ENCODE measurements at places on chromosomes 11 and 22.

DNA sequence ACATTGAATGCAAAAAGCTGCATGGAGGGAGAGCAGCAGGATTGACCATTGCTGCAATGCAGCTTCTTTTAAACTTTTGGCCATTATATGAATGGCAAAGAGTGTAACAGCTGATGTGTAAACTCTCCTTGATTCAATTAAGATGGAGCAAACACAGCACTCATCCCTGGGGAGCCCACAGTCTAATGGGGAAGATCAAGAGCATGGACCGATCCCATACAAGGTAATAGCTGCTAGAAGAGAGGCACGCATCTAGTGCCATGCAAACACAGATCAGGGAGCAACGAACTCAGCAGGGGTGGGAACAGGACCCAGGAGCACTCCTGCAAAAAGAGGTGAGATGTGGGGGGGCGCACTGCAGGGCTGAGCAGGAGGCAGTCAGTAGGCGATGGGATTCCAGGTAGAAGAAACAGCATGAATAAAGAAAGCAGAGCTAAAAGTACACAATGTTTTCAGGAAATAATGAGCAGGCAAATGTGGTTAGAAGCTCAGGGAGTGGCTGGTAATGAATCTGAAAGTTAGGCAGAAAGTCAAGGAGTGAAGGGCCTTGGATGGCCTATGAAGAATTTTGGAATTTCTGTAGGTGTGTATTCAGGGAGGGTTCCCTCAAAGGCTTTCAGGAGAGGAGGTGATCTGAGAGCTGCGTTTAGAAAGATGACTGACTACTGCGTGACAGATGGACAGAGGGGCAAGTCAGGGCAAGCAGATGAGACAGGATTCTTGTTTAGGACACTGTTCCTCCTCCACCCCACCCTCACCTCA is 17.2 kb upstream of the BMAL1 start:
- H3K27me3 ChIP-seq: no peaks in the 10 kb centered on the region
- no peak overlapping the region for H3K27ac ChIP-seq
- no peak overlapping the region for H3K4me3 ChIP-seq

DNA sequence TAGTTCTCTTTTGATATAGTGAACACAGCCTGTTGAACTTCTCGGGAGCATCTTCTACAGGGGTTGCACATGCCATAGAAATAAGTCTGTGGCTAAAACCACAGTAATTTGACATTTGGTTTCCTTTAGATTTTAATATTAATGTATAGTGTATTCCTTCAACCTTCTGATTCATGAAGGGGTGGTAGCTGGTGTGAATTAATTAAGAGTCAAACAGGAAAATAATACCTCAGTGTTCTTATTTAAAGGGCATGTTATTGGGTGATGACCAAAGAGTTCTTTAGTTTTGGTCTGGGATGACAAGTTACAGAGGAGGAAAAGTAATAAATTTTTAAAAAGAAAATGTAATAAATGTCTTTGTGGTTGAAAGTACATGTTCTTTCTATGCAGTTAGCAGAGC is 86.8 kb downstream of the PDHX start:
- H3K27me3 ChIP-seq: peaks cover 1% of the 10 kb centered on the region
- no peaks in the 10 kb centered on the region for H3K36me3 ChIP-seq
- DNase-seq: no peak
- peaks cover 16% of the 10 kb centered on the region for H3K4me1 ChIP-seq
- H3K4me3 ChIP-seq: no peak overlapping the region

DNA sequence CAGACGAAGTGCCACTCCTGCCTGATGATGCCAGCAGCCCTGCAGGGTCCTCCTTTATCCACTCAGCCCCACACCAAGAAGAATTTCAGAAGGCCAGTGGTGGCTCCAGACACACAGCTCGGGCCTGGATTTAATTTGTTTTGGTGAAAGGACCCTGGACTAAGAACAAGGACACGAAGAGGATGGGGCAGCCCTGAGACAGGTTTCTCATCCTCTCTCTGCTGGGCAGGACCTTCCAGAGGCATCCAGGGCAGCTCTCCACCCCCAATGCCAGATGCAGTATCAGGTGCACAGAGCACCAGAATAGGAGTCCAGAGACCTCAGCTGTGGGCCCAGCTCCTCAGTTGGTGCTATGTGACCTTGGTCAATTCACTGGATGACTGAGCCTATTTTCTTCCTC is 72.0 kb downstream of the TRIM29 start:
- H3K36me3 ChIP-seq: no peaks in the 10 kb centered on the region
- H3K27ac ChIP-seq: no peak overlapping the region
- no peak for DNase-seq

- H3K36me3 ChIP-seq: no peaks in the 10 kb centered on the region
- no peaks in the 10 kb centered on the region for H3K27me3 ChIP-seq
- no peak overlapping the region for H3K27ac ChIP-seq
- H3K4me3 ChIP-seq: no peak overlapping the region
These were observed 232.5 kb downstream of the RAB38 start for GRCh38 chr11:87942786-87943185.

DNA sequence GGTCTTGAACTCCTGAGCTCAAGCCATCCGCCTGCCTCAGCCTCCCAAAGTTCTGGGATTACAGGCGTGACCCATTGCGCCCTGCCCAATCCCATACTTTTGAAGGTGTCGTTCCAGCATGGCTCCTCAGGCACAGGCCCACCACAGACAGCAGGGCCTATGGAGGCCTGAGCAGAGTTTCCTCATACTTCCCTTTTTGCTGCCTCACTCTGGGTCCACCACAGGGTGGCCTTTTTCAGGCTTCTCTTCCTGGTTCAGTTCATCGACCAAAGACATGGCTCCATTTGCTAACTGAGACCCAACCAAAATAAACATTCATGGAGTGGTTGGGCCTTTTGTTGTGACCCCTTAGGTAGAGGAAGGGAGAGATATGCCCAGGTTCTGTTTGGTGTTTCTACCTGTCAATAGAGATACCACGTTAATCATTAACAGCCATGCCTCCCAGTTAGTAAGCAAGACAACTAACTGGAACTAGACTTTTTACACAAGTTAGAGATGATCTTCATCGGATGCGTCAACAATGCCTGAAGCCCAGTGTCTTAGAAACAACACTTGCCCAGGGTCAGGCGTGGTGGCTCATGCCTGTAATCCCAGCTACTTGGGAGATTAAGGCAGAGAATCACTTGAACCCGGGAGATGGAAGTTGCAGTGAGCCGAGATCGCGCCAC is 35.1 kb downstream of the TRIOBP start:
- no peak for DNase-seq
- no peak overlapping the region for H3K4me3 ChIP-seq
- H3K27ac ChIP-seq: no peak overlapping the region

- DNase-seq: no peak
- peaks cover 1% of the 10 kb centered on the region for H3K27me3 ChIP-seq
- no peak overlapping the region for H3K4me3 ChIP-seq
- H3K4me1 ChIP-seq: peaks cover 4% of the 10 kb centered on the region
- peaks cover 8% of the 10 kb centered on the region for H3K36me3 ChIP-seq
- H3K27ac ChIP-seq: no peak overlapping the region
These were observed 18.4 kb downstream of the ARHGAP42 start for GRCh38 chr11:100705447-100705846.

DNA sequence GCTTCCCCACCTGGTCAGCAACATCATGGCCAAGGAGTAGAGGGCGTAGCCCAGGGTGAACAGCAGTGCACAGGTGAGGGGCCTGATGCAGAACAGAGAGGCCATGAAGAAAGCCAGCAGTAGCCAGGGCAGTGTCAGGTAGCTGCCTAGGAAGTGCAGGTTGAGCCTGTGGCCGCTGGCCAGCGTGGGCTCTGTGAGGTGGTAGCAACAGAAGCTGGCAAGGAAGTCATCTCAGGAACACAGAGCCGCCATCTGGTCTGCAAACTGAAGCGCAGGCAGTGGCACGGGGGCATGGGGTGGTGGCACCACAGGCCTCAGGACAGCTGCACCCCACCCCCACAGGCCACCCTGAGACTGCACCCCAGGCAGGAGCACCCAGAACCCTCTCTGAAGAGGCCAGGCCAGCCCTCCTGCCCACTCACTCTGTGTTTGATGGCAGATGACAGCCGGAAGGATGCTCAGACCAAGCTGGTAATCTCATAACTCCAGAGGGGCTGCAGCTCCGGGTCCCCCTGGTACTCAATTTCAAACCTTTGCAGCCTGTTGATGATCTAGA is 95.3 kb downstream of the MED15 start:
- no peaks in the 10 kb centered on the region for H3K36me3 ChIP-seq
- no peak for DNase-seq
- H3K27me3 ChIP-seq: peaks cover 4% of the 10 kb centered on the region

DNA sequence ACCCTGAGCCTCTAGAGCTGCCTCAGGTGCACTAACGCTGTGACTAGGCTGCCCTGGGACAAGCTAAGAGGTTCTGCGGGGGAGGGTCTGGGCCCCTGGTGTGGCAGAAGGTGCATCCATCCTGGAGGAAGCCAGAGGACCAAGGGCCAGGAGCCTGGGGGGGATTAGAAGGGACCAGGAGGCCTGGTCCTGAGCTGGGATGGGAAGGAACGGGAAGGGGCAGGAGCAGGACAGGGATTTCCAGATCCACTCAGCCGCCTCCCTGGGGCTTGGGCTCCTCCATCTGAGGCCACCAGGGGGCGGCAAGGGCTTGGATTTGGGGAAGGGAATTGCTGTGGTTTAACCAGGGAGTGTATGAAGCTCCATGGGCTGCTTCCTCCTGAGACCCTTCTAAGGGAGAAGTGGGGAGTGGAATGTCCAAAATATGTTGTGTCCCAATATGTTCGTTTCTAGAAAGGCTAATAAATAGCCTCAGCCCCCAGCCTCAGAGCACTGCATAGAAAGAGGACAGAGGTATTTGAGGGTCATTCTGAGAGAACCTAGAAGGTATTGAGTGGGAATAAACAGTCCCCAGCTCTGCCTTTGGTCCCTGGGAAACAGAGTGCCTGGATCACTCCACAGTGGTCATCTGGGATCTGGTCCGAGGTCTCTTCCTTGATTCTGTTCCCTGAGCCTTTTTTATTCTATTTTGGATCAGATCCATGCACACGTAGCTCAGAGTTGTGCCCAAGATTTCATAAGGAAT is 17.4 kb upstream of the PRAME start:
- peaks cover 8% of the 10 kb centered on the region for H3K27me3 ChIP-seq
- H3K4me1 ChIP-seq: no peaks in the 10 kb centered on the region
- H3K36me3 ChIP-seq: no peaks in the 10 kb centered on the region
- no peak overlapping the region for H3K27ac ChIP-seq

GRCh38 chr11:2883979-2884815 is 1.4 kb downstream of the CDKN1C start:
- H3K36me3 ChIP-seq: no peaks in the 10 kb centered on the region
- peaks cover 22% of the 10 kb centered on the region for H3K4me1 ChIP-seq
- no peak for DNase-seq
- no peak overlapping the region for H3K4me3 ChIP-seq
- no peak overlapping the region for H3K27ac ChIP-seq
- H3K27me3 ChIP-seq: peaks cover 7% of the 10 kb centered on the region

DNA sequence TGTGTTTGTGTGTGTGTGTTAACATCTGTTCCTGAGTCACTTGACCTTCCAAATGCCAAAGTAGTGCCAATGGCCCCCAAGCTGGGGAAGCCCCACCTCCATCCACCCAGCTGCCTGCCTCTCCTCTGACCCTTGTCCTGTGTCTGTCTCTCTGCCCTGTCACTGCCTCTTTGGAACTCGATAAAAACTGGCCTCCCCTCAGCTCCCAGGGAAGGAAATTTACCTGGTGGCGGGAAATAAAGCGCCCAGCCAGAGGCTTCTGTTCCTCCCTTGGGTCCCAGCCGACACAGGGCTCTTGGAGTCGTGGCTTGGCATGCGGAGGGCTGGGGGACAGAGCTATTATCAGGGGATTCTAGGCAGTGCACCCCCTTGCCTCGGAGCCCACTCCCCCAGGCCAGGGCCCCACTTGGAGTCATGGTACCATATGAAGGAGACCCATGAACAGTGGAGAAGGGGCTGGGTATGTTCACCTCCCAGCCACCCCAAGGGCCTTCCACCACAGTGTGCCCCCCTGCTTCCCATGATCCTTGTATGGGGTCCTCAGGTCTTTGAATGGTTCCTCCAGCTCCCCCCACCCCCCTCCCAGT is 6.2 kb downstream of the KCNC1 start:
- H3K4me1 ChIP-seq: no peaks in the 10 kb centered on the region
- no peak overlapping the region for H3K4me3 ChIP-seq
- no peak for DNase-seq
- no peaks in the 10 kb centered on the region for H3K36me3 ChIP-seq

DNA sequence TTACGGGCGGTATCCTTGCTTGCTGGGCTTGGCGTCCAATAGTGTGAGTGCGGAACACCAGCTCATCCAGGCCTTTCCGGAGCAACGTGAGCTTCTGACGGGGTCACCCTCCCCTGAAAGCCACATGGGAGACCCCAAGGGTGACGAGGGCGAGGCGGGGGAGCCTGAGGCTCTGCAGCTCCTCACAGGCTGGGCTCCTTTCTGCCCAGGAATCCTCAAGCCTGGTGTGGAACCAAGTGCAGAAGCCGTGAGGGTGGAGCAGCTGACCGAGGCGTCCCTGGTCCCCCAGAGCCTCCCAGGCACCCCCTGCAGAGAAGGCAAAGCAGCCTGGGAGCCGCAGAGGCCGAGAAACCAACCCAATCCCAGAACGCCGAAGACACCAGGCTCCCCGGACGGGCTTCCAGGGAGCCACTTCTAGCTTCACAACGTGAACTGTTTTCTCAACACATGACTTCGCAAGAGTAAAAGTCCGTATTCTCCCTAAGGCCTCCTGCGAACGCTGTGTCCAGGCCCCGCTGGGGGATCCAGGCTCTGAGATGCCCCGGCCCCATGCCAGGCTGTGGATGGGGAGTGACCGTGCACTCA is 530.3 kb downstream of the BRD1 start:
- no peaks in the 10 kb centered on the region for H3K36me3 ChIP-seq
- no peaks in the 10 kb centered on the region for H3K4me1 ChIP-seq
- peaks cover 9% of the 10 kb centered on the region for H3K27me3 ChIP-seq
- H3K4me3 ChIP-seq: no peak overlapping the region
- H3K27ac ChIP-seq: no peak overlapping the region

DNA sequence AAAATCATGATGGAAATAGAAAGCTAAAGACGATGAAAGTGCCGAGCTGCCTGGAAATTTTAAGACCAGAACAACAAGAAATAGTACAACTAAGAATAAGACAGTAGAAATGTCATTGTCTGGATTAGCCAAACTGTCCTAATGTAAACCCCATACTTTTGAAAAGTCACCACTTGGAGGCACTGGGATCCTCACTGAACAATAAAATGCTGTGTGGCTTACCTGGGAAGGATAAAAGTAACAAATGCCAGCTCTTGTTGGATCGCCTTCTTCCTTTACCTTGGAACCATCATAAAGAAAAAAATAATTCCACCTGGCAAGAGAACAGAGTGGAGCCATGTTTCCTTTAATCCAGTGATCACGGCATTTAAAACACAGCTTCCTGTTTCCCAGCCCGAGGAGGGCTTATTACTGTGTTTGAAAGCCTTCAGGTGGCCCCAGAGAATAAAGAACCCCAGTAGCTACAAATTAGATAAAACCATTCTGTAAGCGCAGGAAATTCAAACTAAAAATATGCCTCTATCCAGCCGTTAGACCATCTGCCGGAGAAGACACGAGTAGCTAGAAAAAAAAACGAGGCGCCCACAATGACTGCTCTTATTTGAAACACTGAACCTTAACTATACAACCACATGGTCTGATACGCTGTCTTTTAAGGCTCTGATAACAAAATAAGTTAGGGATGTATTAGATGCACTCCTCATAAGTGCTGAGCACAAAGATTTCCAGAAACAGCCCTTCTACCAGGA is 4.4 kb downstream of the HPS4 start:
- peaks cover 56% of the 10 kb centered on the region for H3K4me1 ChIP-seq
- DNase-seq: no peak
- H3K4me3 ChIP-seq: peak overlapping the region; percentile 19
- peaks cover 16% of the 10 kb centered on the region for H3K36me3 ChIP-seq
- H3K27me3 ChIP-seq: peaks cover 4% of the 10 kb centered on the region
